ENCODE measurements at places on chromosomes 5 and 9.

DNA sequence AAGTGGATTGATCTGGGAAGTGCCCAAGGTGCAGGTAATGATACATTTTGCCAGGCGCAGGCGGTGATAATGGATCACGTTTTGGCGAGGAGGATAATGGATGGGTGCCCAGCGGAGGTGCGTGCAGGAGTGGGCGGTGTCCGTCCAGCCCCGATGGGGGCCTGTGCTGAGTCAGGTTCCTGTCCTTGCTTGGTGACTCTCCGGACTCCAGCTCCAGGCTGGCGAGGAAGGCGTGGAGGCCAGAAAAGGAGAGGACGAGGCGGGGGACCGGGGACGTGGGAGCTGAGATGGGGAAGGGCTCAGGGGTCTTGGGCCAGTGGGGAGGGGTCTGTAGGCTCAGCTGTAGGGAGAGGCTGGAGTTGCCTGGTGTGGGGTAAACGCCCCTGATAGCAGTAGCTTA is 268.3 kb downstream of the PBX3 start:
- no peak for DNase-seq

GRCh38 chr5:143206196-143207053 is 197.1 kb downstream of the NR3C1 start:
- no peak for DNase-seq

DNA sequence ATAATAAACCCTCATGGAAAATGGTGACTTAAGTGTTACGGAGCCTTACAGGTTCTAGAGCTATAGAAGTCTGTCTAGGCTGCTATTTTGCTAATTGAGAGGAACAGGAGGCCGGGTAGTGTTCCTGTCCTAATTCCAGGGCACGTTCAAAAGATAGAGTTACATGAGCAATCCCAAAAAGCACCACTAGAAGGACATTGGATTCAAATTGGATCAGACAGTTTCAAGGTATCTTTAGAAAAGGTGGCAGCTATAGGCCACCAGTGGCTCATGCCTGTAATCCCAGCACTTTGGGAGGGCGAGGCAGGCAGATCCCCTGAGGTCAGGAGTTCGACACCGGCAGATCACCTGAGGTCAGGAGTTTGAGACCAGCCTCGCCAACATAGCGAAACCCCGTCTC is 458.8 kb downstream of the TMEM232 start:
- no peak for DNase-seq

GRCh38 chr9:1535599-1535998 is 479.5 kb upstream of the SMARCA2 start:
- no peak for DNase-seq

DNA sequence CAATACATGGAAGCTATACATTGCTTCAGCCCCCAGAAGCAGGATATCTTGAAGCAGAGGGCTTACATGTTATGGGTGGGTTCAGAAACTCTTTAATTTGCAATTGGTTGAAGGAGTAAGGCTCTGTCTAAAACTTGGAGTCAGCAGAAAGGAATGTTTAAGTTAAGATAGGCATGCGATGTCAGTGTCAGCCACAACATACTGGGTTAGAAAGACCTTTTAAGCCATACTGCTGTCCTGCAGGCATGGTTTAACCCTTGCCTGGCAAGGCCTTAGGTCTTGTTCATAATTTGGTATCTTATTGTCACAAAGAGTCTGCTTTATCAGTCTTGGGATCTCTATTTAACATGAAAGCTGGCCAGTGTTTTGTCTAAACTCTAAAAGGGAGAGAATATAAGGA is 1619.6 kb upstream of the WWC1 start:
- DNase-seq = no peak

DNA sequence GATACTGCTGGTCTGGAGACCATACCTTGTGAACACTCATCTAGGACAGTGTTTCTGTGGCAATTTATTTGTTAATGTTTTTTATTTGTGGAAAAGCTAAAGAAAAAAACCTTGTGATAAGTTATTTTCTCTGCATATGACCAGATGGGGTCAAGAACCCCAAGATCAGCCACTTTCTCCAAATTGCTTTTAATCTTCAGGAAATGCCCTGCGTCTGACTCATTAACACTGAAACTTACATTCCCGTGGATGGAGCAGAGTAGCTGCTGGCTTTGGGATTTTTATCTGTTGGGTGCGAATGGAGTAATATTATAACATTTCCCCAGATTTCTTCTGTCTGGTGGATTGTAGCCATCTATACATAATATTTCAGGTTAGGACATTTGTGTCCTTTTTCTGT is 444.5 kb downstream of the SH3GL2 start:
- DNase-seq = no peak

DNA sequence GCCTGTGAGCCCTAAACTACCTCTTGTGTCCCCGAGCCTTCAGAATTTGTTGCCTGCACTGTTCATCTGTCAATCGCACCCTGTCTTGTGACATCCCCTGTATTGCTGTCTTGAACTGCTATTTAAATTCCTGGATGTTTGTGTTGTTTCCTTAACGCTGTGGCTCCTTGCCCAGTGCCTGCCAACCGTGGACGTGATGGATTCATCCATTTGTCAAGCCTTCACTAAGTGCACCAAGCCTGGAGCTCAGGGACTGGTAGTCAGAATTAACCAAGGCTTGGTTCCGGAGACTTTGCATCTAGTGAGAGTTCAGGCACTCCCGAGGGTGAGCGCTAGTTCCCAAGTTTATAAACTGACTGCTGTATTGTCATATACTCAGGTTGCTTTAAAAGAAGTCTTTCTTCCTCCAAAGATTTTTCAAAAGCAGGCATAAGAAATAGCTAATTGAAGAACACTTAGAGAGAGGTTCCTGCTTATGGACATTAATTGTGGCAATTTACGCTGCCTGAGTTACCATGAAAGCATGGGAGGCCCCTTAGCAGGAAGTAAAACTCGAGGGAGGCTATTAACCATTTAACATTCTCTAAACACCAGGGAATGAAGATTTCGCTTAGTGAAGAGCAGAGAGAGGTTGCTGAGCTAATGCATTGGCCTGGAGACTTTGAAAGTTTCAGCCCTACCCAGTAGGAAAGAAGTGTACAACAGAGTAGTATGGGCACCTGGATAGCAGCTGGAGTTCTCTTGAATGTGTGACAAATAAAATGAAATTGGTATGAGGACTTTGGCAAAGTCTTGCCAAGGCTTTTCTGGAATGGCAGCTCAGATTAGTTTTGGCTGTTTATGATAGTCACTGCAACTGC is 29.0 kb downstream of the RGS3 start:
- no peak for DNase-seq

DNA sequence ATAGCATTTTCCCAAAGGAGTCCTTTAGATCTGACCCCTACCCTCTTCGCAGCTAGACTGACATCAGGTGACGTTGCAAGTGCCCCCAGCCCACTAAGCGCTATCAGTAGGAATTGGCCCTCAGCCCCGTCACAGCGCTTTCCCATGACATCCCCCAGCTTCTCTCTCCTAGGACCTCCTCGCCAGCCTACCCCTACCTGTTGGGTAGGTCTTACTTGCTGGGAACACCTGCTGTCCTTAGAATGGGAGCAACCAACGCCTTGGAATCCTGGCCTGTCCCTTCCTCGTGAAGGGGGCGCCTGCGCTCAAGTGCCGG is 584 bp upstream of the PIP5K1B start:
- no peak for DNase-seq

GRCh38 chr9:5186416-5187169 is 1.2 kb upstream of the INSL6 start:
- DNase-seq = peak; percentile 25

- DNase-seq = no peak
These were observed 125.1 kb upstream of the FBXL7 start for GRCh38 chr5:15374886-15375285.

GRCh38 chr5:107735558-107735957 is 64.8 kb upstream of the EFNA5 start:
- DNase-seq = no peak

- DNase-seq = no peak
These were observed 8.9 kb downstream of the LCN1 start for GRCh38 chr9:135530146-135530545.

DNA sequence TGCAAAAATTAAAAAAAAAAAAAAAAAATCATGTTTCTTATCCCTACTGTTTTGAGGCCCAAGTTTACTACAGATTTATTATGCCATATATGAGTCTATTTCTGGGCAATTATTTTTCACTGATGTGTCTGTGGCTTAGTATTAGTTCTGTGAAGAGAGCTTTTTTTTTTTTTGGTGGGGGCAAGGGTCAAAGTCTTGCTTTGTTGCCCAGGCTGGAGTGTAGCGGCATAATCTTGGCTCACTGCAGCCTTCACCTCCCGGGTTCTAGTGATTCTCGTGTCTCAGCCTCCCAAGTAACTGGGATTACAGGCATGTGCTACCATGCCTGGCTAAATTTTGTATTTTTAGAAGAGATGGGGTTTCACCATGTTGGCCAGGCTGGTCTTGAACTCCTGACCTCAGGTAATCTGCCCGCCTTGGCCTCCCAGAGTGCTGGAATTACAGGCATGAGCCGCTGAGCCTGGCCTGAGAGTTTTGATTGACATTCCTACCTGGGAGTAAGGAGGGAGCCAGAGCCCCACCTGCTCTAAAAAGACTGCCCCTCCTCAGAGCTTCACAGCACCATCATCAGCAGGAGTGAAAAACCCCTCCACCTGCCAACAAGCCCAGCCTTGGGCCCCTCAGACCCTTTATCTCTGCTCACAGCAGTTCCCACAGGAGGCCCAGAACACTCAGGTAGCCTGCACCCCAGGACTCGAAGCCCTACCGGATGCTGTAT is 36.1 kb upstream of the JADE2 start:
- no peak for DNase-seq

- DNase-seq = no peak
These were observed 29.9 kb upstream of the MEGF10 start for GRCh38 chr5:127260686-127261085.

GRCh38 chr9:130406278-130406895 is 38.4 kb upstream of the ASS1 start:
- DNase-seq = no peak

GRCh38 chr5:14685757-14686156 is 21.2 kb downstream of the OTULIN start:
- peak; percentile 33 for DNase-seq

- no peak for DNase-seq
These were observed 51.7 kb upstream of the TUT7 start for GRCh38 chr9:86405926-86406325.

DNA sequence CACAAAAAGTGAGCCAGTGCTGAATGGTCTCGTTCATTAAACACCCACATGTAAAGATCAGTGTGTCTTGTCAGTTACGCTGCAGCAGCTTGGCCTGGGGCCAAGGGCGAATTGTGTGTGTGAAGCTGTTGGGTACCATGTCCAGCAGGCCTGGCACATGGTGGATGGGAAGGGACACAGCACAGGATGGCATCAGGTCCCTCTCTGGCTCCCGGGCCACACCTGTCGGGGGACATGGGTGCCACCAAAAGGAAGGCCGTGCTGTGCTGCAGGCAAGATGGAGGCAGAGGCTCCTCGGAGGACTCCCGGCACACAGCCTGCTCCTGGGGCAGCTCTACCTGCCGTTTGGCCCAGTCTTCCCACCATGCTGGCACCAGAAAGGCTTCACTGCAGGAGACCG is 32.0 kb downstream of the NKD2 start:
- no peak for DNase-seq

DNA sequence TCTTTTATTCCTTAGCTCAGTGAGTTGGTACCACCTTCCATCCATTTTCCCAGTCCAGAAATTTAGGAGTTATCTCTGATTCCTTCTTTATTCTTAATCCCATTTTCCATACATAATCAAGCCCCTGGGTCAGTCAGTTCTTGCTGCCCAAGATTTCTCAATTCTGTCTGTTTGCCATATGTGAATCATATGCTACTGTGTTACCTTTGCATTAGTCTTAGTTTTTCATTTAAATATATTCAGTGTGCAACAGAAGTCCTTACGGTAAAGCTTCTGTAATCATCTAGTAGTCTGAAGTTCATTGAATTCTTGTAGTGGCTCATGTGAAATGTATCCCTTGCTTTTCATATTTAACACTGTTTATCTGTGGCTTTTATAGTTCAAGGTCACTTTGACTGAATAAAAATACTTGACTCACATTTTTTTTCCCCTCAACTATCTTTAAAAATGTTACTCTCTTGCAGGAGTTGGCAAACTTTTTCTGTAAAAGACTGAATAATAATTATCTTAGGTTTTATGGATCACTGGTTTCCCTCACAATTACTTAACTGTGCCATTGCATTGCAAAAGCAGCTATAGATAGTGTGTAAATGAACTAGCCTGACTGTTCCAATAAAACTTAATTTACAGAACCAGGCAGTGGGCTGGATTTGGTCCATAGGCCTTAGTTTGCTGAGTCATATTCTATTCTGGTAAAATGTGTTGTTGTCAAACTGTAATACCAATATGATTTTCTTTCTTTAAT is 6.9 kb downstream of the KIAA1958 start:
- no peak for DNase-seq

GRCh38 chr5:134614450-134615085 is 18.1 kb downstream of the SAR1B start:
- no peak for DNase-seq

DNA sequence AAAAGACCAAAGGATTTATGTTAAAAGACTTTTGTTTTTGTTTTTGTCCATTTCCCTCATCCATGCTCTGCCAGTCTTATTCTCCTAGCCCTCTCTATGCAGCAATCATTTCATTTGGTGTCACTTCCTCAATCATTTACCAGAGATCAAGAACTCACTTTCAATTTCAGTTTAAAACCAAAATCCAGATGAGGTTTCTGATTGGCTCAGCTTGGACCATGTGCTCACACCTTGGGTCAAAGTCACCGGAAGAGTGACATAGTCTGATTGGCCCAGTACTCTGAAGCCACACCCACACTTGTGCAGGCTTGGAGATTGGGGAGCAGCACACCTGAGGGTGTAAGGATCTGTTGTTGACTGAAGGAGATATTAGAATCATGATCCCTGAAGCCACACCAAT is 79.6 kb downstream of the TLR4 start:
- DNase-seq = no peak

DNA sequence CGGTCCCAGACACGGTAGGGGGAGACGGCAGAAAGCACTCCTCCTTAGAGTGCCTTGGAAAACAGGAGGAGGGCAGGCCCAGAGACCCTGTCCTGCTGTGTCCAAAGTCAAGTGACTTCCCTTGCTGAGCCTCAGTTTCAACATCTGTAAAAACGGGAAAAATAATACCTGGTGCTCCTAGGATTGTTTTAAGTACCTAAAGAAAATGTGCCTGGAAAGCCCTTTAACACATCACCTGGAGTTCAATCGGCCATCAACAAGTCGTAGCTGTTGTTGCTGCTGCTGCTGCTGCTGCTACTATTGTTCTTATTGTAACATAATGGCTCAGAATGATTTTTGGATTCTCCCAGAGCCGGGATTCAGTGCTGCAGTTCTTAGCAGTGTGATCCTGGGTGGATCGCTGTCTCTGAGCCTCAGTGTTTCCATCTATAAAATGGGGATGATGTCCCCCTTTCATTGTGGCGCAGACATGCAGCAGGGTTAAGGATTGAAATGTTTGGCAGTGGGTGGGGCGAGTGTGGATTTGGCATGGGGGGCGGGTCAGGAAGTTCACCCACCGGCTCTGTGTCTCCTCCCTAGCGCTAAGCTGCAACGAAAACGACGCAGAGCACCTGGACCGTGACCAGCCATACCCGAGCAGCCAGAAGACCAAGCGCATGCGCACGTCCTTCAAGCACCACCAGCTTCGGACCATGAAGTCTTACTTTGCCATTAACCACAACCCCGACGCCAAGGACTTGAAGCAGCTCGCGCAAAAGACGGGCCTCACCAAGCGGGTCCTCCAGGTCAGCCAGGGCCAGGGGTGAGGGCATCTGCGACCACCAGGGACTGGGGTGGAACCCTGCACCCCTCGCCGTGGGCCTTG is 9.2 kb downstream of the LHX2 start:
- DNase-seq = no peak

GRCh38 chr9:129886226-129887174 is 51.2 kb downstream of the USP20 start:
- DNase-seq = no peak

Data from anterior cingulate cortex (tissue), 58 donors.